Type B pancreatic cell (in vitro differentiated cells): ENCODE measurements at places on chromosomes 6 and 20. TPM values are rescaled to one million over a fixed set of nuclear protein-coding genes. Genes with fewer than 3 reads are reported as not detected.

HCRTR2 gene
- 0.27 TPM in 1 of 2 replicates, not detected in the other for total RNA-seq

- H3K27ac ChIP-seq = no peak overlapping the region
- no peaks in the 10 kb centered on the region for H3K4me1 ChIP-seq
- no peaks in the 10 kb centered on the region for H3K36me3 ChIP-seq
- no peaks in the 10 kb centered on the region for H3K27me3 ChIP-seq
- no peak for DNase-seq
These were observed 192.2 kb upstream of the FAM83B start for GRCh38 chr6:54654381-54654780.

EBF4 gene
- 11.4 and 17.9 TPM in 2 replicates for total RNA-seq

GRCh38 chr20:14866841-14867514 lies 529.6 kb upstream of the FLRT3 start:
- peaks cover 26% of the 10 kb centered on the region for H3K4me1 ChIP-seq
- no peak overlapping the region for H3K27ac ChIP-seq
- no peaks in the 10 kb centered on the region for H3K36me3 ChIP-seq
- DNase-seq = no peak
- H3K27me3 ChIP-seq = no peaks in the 10 kb centered on the region
- no peak overlapping the region for H3K4me3 ChIP-seq

GRCh38 chr6:166494757-166495486 lies 91.6 kb downstream of the RAMACL start:
- no peak for DNase-seq
- H3K4me3 ChIP-seq = no peak overlapping the region
- no peak overlapping the region for H3K27ac ChIP-seq
- peaks cover 17% of the 10 kb centered on the region for H3K4me1 ChIP-seq
- H3K36me3 ChIP-seq = peaks cover 4% of the 10 kb centered on the region

SLC17A1 gene
- total RNA-seq = 0.85 and 1.2 TPM in 2 replicates

RFX6 gene
- 18.3 and 23.9 TPM in 2 replicates for total RNA-seq

MICB gene
- 0.14 and 0.86 TPM in 2 replicates for total RNA-seq

DNA sequence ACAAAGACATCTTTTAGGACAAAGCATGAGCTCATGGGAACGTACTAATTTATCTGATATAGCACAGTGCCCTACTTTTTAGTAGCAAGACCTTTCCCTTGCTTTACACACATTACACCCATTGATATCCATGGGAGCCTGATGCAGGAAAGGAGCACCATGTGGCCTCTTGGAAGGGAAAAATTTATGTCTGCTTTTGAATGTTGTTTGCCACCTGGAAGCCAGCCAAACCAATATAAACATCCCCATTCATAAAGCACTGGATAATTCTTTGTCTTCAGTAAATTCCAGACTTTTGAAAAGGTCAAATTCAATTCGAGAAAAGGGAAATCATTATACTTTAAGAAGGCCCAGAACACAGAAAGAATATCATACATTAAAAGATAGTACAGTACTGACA lies 152.3 kb upstream of the BEND6 start:
- H3K27ac ChIP-seq = no peak overlapping the region
- H3K36me3 ChIP-seq = peaks cover 4% of the 10 kb centered on the region
- peaks cover 14% of the 10 kb centered on the region for H3K4me1 ChIP-seq

- peaks cover 4% of the 10 kb centered on the region for H3K27me3 ChIP-seq
- H3K4me3 ChIP-seq = no peak overlapping the region
- DNase-seq = no peak
- peaks cover 19% of the 10 kb centered on the region for H3K36me3 ChIP-seq
- no peak overlapping the region for H3K27ac ChIP-seq
These were observed 673 bp downstream of the MARCKS start for GRCh38 chr6:113857556-113858479.

GRCh38 chr6:69816569-69816968 lies 19.8 kb upstream of the LMBRD1 start:
- no peak overlapping the region for H3K4me3 ChIP-seq
- no peak for DNase-seq
- H3K4me1 ChIP-seq = peaks cover 19% of the 10 kb centered on the region
- H3K36me3 ChIP-seq = no peaks in the 10 kb centered on the region

GRCh38 chr20:63970714-63971431 lies 1.1 kb upstream of the ZNF512B start:
- H3K27me3 ChIP-seq = no peaks in the 10 kb centered on the region
- H3K4me1 ChIP-seq = peaks cover 4% of the 10 kb centered on the region
- H3K36me3 ChIP-seq = no peaks in the 10 kb centered on the region
- H3K27ac ChIP-seq = no peak overlapping the region
- DNase-seq = no peak

DNA sequence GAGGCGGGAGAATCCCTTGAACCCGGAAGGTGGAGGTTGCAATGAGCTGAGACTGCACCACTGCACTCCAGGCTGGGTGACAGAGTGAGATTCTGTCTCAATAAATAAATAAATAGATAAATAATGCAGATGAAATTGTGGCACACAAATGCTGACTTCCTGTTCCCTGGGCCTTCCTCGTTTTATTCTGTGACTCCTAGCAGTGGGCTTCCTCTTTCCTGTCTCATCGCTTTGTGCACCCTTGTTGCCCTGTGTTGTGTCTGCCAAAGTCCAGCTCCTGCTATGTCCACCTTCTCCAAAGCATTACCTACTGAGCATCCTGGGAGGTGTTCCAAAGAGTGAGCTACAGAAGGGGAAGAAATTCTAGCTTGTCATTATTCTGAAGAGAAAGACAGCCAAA lies 100.2 kb upstream of the TIAM2 start:
- no peaks in the 10 kb centered on the region for H3K27me3 ChIP-seq
- DNase-seq = no peak
- H3K4me3 ChIP-seq = no peak overlapping the region
- H3K36me3 ChIP-seq = peaks cover 9% of the 10 kb centered on the region
